ENCODE measurements at places on chromosomes 12 and 14.

DNA sequence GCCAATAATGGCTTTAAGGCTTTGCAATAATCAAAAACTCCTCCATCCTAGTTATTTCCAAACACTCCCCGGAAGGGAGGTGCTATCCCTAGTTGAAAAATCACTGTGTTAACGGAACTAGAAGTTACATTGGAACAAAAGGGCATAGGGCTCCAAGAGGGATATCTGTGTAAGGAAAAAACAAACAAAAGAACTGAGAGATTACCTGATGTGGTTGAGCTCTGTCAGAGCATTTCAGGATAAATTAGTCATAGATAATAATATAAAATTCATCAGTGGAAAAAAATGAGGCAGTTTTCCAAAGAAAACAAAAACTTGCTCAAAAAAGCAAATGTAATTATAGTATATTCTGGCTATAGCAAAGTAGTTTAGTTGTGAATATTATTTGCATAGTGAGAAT is 27.4 kb upstream of the PAPLN start:
- DNase-seq: no peak

- DNase-seq: no peak
Measured at GRCh38 chr14:83309211-83309610, 1775.6 kb upstream of the SEL1L start.

GRCh38 chr12:7916936-7917335 is 19.1 kb downstream of the SLC2A3 start:
- DNase-seq: no peak

- DNase-seq: no peak
Measured at GRCh38 chr14:102121567-102121966, 18.1 kb upstream of the WDR20 start.

DNA sequence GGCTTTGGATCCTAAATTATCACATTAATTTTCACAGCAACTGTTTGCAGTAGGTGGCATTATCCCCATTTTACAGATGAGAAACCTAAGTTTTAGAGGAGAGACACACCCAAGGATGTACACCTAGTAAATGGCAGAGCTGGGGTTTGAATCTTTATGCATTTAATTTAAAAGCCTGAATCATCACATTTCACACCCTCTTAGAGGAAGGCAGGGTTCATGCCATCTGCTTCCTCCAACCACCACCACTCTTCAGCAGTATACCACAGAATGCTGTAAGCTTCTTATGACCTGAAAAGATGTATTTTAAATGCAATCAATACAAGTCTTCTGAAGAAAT is 90.3 kb downstream of the CRADD start:
- no peak for DNase-seq

- no peak for DNase-seq
Measured at GRCh38 chr14:43043850-43044249, 1437.2 kb downstream of the LRFN5 start.

DNA sequence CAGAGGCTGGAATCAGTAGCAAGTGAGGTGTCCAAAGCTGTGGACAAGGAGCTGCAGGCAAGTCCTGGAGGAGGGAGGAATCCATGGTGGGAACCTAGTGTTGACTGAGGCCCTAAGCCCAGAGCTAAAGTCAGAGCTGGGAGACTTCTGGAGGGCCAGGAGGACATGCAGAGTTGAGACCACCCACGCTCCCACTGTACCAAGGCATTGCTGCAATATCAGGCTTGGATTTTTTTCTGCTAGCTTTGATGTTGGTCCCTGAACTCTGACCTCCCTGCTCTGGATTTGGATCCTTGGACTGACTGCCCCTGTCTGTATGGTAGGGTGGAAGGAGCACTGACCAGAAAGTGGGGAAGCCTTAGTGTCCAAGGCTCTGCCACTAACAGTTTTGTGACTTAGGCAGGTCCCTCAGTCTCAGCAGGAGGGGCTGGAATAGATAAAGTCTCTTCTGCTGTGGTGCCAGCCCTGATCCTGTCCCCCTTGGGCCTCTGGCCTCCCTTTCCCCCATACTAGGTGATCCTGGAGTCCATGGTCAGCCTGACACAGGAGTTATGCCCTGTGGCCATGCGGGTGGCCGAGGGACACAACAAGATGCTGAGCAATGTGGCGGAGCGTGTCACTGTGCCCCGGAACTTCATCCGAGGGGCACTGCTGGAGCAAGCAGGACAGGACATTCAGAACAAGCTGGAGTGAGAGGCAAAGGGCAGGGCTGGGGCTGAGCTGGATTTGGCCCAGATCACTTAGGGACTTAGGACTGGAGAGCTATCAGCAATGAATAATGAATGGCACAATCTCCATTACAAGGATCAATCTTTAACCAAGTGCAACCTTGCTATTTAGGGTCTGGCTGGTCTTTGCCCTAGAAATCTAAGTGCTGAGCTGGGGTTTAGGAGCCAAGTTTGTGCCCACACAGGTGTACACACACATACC is 9.4 kb downstream of the CARMIL3 start:
- no peak for DNase-seq

- no peak for DNase-seq
Measured at GRCh38 chr12:82644896-82645295, 41.8 kb upstream of the TMTC2 start.

DNA sequence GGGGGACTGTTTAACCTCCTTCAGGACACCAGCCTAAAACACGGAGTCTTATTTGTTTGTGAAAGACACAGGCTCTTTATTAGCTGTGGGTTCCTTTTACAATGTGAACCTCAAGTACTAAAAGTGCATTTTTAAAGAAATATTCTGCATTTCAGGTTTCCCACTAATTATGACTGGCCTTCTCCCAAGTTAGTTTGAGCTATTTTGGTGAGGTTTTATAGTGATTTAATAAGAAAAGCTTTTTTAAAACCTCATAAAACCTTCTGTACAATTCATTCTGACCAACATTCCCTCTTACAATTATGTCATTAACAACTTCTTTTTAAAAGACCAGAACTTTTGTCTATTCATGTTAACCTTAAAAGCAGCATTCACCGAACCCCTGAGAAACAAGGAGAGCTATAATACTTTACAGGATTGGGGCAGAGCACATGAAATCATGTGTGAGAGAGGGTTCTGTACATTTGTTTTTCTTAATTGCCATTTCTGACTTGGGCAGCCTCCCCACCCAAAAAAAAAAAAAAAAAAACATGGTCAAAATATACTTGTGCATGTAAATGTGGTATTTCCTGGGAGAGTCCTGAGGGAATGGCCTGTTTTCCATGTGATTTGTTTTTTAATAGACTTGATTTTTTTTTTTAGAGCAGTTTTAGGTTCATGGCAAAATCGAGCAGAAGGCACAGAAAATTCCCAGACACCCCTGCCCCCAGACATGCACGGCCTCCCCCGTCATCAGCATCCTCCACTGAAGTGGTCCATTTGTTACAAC is 169.5 kb downstream of the CHST11 start:
- no peak for DNase-seq

GRCh38 chr14:76770521-76771436 is 9.5 kb downstream of the VASH1 start:
- DNase-seq: no peak

DNA sequence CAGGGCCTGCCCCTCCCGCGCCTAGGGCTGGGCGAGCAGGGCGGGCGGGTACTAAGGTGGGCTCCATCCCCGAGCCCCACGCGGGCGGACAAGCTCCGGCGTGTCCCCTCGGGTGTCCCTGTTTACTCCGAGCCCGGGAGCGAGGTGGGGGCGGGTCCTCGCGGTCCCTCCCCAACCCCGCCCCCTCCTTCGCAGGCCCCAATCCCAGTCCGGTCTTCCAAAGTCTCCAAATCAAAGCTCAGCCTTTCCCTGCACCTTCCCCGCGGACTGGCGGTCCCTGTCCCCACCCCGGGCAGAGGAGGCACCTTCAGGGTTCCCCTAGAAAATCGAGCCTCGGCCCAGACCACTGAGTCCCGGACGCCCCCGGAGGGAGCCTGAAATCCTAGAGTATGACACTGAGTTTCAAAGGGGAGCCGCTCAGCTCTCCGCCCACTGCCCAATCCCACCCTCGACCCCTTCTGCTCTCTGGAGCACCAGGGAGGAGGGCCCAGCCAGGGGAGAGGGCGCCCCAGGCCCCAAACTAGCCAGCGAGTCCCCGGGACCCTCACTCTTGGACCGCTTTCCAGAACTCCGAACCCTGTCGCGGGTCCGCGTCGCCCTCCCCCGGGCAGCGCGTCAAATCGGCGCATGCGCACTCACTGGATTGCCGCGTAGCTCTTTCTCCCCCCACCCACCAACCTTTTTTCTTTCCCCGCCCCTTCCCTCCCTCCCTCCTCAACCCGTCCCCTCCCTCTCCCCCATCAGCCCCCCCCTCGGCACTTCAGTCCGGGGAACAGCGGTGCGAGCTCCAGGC is at the start of gene LRP1:
LRP1 (plus strand) TSS at position 758 of the 793 bp plus-strand sequence. CDS start 482 bp downstream, outside the sequence.
- peak; percentile 65 for DNase-seq

GRCh38 chr12:45713078-45713477 is 16.4 kb upstream of the ARID2 start:
- no peak for DNase-seq

- DNase-seq: no peak
Measured at GRCh38 chr14:65361920-65362319, 50.6 kb upstream of the FUT8 start.

- no peak for DNase-seq
Measured at GRCh38 chr12:7647071-7647470, 18.6 kb downstream of the APOBEC1 start.

DNA sequence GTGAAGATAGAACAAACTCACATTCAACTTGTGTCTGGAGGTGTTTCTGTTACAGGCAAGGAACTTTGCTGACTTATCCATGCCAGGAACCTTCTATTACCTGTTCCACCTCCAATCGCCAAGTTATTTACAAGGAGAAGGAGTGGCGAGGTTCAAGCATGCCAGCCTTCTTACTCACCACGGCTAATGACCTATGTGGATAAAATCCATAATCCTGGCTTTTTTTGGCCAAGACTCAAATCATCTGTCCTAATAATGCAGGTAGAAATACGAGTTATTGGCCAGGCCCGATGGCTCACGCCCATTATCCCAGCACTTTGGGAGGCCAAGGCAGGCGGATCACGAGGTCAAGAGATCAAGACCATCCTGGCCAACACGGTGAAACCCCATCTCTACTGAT is 241.6 kb downstream of the TMEM132D start:
- DNase-seq: no peak

DNA sequence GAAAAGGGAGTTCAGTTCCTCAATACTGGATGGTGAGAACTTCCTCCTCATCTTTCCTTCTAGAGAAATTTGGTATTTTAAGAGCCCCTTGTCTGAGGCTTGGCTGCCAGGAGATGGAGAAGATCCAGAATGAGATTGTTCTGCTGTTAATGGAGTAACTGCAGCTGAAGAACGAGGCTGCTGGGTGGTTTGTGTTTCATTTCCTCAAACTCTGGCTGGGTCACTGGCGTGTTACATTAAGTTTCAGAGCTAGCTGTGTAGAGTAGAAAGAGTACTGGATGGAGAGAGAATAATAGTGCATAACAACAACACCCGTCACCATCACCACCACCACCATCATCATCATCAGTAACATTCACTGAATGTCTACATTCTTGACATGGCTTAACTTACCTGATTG is 325.0 kb upstream of the TBX3 start:
- DNase-seq: no peak

DNA sequence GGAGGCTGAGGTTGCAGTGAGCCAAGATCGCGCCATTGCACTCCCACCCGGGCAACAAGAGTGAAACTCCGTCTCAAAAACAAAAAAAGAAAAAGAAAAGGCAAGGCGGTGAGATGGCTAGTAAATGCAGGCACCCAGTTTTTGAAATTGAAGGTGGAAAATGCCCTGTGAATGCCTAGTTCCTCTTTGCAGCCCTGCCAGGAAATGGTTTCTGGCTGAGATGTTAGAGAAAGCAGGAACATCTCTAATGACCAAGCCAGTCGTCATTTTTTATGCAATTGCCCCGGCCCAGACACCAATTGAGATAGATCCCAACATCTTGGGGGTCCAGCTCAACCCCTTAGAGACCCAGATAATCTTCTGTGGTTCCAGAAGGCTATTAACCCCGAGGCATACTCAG is 17.0 kb downstream of the SLC8A3 start:
- no peak for DNase-seq

- DNase-seq: no peak
Measured at GRCh38 chr12:12357719-12358461, 1.0 kb downstream of the BORCS5 start.

- DNase-seq: no peak
Measured at GRCh38 chr12:80316222-80316621, 127.8 kb upstream of the PTPRQ start.

DNA sequence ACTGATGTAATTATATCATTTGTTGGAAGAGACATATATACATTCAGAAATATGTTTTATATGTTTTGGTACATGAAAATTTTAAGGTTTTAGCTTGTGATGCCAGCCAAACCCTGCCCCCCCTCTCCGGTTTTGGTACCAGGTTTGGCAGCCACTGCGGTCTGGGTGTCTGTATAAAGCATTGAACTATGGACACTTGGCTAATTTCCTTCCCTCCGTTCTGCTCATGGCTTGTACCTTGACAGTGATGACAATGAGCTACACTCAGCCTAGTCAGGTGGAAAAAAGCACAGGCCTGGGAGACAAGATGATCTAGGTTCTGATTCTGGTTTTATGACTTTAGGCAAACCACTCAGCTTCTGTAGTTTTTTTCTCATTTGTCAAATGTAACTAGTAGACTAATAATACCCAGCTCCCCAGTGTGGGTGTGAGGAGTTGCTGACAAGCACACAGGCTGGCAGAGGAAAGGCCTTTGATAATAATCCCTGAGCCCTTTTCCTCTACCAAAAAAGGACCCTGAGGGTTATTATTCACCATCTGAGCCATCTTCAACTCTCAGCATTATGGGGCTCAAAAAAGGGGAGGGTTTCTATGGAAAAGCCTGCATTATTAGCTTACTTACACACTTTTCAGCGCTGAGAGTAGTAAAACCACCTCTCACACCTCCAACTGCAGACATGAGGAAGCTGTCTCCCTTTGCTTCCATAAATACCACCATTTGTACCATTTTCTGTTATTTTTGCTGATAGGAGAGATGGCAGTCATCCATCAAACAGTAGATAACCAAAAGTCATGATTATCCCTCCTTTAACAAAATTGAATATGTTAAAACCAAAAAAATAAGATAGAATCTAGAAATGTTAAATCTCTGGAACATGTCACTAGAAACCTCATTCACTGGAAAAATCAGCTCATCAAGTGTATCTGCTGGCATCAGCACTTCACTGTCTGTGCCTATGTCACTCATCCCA is 76.3 kb upstream of the PSMC1 start:
- DNase-seq: no peak

DNA sequence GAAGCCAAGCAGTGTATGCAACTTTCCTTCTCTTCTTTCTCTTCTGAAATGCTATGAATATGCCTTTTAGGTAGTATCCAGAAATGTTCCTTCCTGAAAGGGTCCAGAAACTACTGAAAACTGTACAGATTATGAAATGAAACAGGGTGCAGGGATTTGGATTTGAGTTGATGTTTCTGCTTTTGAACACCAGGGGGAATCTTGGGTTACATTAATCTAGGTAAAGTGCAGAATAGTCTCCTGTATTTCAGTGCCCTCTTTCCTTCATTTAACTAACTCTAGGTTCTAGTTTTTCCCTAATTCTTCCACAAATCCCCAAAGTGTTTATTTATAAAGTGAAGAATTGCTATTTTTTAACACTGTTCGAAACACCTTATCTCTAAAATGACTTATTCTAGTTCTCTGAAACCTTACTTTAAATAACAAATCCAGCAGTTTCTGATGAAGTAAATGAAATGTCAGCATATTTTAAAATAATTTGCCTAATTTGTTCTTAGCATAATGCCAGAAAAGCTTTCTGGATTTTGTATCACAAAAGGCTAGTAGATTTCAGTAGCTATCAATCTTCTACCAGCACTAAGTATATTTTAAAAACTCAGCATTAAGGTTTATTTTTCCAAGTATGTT is 111.9 kb downstream of the LRRK2 start:
- DNase-seq: no peak

GRCh38 chr14:94110552-94111181 is at the start of gene IFI27:
Gene IFI27 (plus strand): TSS chr14:94110736.
- no peak for DNase-seq
